ENCODE measurements at places on chromosomes 4 and X.
A peak's percentile ranks its signal among the peaks of the same experiment; 100 is the strongest.

DNA sequence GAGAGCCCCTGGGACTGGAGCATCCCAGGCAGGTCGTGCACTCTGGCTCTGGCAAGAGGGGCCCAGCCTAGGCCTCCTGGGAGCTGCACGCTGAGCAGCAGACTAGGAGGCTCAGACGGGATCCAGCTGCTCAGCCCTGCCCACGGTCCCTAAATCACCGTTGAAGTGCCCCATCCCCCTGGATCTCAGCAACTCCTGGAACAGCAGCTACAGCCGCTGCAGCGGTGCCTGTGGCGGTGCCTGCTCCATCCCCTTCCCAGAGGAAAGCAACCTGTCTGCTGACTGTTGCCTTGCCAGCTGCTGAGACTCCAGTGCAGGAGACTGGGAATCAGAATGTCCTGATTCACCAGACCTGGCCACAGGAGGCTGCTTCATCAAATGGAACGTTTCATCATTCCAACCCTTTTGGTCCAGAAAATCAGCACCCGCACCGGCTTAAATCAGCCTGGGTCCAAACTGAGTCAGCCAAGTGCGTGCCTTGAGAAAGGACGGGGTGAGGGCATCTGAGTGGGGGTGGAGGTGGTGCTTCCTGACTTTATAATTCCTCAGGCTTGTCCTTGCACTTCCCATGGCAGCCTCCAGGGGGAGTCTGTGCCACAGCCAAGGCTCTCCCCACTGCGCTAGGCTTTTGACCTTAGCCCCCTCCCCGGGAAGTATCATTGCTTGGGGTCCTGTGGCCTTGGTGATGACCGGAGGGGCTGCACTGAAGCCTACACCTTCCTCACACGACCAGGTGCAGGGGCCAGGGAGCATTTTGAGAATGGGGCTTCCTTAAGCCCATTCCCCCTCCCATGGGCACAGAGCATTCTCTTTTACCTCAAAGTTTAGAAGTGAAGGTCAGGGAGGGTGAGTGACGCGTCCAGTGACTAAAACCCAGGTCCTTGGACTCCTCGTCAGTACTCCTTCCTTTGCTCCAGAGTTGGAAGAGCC, 6.5 kb downstream of the ZNF185 start:
- no peaks in the 10 kb centered on the region for H3K36me3 ChIP-seq
- DNase-seq: no peak
- H3K27ac ChIP-seq: no peak overlapping the region
- peaks cover 3% of the 10 kb centered on the region for H3K4me1 ChIP-seq
- H3K4me3 ChIP-seq: no peak overlapping the region

GRCh38 chrX:72365126-72365525, 59.4 kb upstream of the CITED1 start:
- no peak for DNase-seq
- H3K27ac ChIP-seq: no peak overlapping the region
- H3K36me3 ChIP-seq: no peaks in the 10 kb centered on the region
- H3K27me3 ChIP-seq: no peaks in the 10 kb centered on the region
- H3K4me3 ChIP-seq: no peak overlapping the region
- no peaks in the 10 kb centered on the region for H3K4me1 ChIP-seq

GRCh38 chrX:23736030-23736429, 7.0 kb downstream of the ACOT9 start:
- no peak overlapping the region for H3K4me3 ChIP-seq
- no peak overlapping the region for H3K27ac ChIP-seq
- H3K27me3 ChIP-seq: no peaks in the 10 kb centered on the region

GRCh38 chr4:123327346-123327745, 69.2 kb upstream of the SPRY1 start:
- H3K4me1 ChIP-seq: no peaks in the 10 kb centered on the region
- H3K4me3 ChIP-seq: no peak overlapping the region
- H3K36me3 ChIP-seq: no peaks in the 10 kb centered on the region
- DNase-seq: no peak

GRCh38 chr4:7128234-7128633, 60.4 kb upstream of the GRPEL1 start:
- H3K27me3 ChIP-seq: no peaks in the 10 kb centered on the region
- no peak overlapping the region for H3K4me3 ChIP-seq
- DNase-seq: no peak
- no peaks in the 10 kb centered on the region for H3K36me3 ChIP-seq

DNA sequence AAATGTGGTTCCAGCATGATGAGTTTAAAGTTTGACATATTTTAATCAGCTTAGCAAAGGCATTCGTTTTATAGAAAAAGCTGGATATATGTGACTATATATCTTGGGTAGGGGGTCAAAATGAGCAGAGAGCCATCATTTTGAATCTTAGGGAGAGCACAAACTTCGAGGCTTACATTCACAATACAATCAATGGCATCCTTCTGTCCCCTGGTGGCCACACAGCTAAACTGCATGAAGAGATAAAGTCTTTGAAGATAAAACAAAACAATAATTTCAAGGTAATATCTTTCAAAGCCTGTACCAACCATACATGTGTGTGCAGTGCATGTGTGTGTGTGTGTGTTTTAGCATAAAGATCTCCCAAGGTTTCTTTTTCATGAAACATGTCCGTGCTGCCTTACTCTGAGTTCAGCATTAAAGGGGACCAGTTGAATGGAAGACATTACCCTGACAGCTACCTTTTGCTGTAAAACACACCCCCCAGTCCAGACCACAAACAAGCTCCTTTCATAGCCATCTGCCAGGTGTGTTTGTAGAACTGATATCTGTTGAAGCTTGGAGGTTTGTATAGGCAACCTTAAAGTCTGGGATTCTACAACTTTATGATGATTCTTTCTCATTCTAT, 22.0 kb downstream of the DYNLT3 start:
- H3K4me3 ChIP-seq: no peak overlapping the region
- no peaks in the 10 kb centered on the region for H3K36me3 ChIP-seq
- DNase-seq: no peak
- H3K27me3 ChIP-seq: no peaks in the 10 kb centered on the region
- H3K4me1 ChIP-seq: no peaks in the 10 kb centered on the region

DNA sequence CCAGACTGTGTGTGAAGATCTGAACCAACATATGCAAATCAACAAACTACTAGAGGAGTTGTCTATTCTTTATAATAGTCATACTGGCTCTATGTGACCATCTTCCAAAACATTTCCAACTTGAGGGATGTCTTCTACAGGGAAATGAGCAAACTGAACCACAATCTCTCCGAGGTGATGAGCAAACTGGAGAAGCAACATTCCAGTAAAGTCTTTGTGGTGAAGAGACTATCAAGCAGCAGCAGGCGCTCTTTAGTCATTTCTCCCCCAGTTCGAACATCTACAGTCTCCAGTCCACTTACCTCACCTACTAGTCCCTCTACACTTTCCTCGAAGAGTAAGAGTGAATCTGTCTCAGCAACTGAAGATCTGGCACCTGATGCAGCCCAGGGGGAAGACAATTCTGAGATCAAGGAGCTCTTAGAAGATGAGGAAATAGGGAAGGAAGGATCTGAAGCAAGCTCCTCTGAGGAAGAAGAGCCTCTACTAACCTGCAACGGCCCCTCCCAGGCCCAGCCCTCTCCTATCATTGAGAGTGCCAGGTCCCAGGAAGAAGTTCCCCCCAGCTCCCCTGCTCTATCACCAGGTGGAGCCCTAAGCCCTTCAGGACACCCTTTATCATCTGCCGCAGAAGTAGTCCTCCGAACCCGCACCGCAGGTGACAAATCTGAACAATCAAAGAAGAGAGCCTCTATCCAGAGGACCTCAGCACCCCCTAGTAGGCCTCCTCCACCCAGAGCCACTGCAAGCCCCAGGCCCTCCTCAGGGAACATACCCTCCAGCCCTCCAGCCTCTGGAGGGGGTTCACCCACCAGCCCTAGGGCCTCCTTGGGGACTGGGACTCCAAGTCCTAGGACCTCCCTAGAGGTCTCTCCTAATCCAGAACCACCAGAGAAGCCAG, 98.1 kb downstream of the HNRNPD start:
- no peak overlapping the region for H3K27ac ChIP-seq
- no peak overlapping the region for H3K4me3 ChIP-seq
- peaks cover 3% of the 10 kb centered on the region for H3K27me3 ChIP-seq
- no peak for DNase-seq

DNA sequence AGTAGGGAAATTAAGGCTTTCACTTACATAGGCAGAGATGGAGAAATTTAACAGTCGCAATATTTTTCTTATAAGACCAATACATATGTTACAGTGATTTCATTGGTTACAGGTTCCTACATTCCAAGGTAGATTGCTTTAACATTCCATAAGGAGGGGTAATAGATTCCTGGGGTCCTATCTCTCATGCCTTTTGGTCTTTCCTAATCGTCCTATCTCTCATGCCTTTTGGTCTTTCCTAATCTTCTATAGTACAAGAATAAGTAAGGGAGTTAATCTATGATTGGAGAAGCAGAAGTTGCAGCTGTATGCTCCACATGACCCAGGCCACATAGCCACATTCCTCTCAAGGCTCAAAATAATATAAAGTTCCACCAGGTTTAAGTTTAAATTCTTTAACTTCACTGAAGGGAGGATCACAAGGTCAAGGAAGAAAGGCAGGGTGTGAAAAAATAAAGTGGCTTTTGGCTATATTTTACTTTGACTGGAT, 285.0 kb upstream of the BOD1L1 start:
- no peaks in the 10 kb centered on the region for H3K36me3 ChIP-seq
- no peak overlapping the region for H3K27ac ChIP-seq
- no peak overlapping the region for H3K4me3 ChIP-seq
- no peaks in the 10 kb centered on the region for H3K27me3 ChIP-seq
- H3K4me1 ChIP-seq: no peaks in the 10 kb centered on the region
- no peak for DNase-seq

- no peaks in the 10 kb centered on the region for H3K27me3 ChIP-seq
- peaks cover 7% of the 10 kb centered on the region for H3K4me1 ChIP-seq
- no peak overlapping the region for H3K27ac ChIP-seq
- no peaks in the 10 kb centered on the region for H3K36me3 ChIP-seq
These were observed 25.5 kb downstream of the VEGFC start for GRCh38 chr4:176767183-176767582.

GRCh38 chr4:94979621-94980020, 221.9 kb downstream of the BMPR1B start:
- no peaks in the 10 kb centered on the region for H3K27me3 ChIP-seq
- no peak overlapping the region for H3K4me3 ChIP-seq
- no peak for DNase-seq
- H3K27ac ChIP-seq: no peak overlapping the region

DNA sequence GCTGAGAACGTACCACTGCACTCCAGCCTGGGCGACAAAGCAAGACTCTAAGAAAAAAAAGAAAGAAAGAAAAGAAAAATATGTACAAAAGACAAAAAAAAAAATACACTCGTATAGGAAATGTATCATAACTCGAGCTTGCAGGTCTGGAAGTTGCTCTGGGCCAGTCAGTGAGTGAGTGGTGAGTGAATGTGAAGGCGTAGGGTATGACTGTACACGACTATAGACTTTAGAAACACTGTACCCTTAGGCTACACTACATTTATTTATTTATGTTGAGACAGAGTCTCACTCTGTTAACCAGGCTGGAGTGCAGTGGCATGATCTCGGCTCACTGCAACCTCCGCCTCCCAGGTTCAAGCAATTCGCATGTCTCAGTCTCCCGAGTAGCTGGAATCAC, 29.4 kb downstream of the EVC2 start:
- no peak overlapping the region for H3K4me3 ChIP-seq
- no peaks in the 10 kb centered on the region for H3K36me3 ChIP-seq
- H3K27me3 ChIP-seq: no peaks in the 10 kb centered on the region
- DNase-seq: no peak
- no peaks in the 10 kb centered on the region for H3K4me1 ChIP-seq

DNA sequence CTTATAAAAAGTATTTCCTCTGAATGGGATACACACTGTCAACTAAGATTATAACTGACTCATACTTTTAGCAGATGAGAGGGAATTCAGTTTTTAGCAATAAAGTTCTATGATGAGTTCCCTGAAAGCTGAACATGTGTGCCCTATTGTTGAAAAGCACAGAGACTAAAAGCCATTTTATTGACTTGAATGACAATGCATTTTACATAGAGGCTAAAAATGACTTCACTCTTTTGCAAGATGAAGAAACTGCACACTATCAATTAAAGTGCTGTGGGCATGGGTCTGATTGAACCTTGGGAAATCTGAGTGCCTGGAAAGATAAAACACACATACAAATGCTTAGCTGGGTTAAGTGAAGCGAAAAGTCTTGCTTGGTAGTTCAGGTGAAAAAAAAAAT, 633.4 kb downstream of the PDHA2 start:
- DNase-seq: no peak
- no peaks in the 10 kb centered on the region for H3K4me1 ChIP-seq
- no peak overlapping the region for H3K4me3 ChIP-seq
- H3K36me3 ChIP-seq: no peaks in the 10 kb centered on the region
- H3K27me3 ChIP-seq: no peaks in the 10 kb centered on the region

- no peak for DNase-seq
- H3K4me1 ChIP-seq: no peaks in the 10 kb centered on the region
- no peak overlapping the region for H3K4me3 ChIP-seq
- H3K27me3 ChIP-seq: no peaks in the 10 kb centered on the region
- H3K27ac ChIP-seq: no peak overlapping the region
These were observed 112.9 kb downstream of the ARHGAP10 start for GRCh38 chr4:147844781-147845180.

- H3K4me1 ChIP-seq: no peaks in the 10 kb centered on the region
- no peaks in the 10 kb centered on the region for H3K36me3 ChIP-seq
- no peaks in the 10 kb centered on the region for H3K27me3 ChIP-seq
These were observed 945.5 kb upstream of the AGA start for GRCh38 chr4:178387756-178388155.

DNA sequence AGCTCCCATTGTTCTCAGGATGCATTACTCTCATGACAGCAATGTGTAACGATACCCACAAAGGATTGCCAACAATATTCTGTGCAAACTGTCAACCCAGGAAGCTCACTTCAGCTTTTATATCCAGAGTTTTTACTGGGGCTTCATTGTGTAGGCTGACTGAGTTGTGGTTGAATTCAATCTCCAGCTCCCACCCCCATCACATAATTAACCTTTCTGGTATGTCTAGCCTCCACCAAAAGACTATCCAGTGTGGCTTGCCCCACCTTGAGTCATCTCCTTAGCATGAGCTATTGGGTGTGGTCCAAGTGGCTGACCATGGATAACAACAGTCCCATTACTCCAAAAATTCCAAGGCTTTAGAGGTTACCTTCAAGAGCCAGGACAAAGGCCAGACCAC, 17.7 kb upstream of the TAB3 start:
- no peak overlapping the region for H3K27ac ChIP-seq
- no peaks in the 10 kb centered on the region for H3K4me1 ChIP-seq
- no peaks in the 10 kb centered on the region for H3K36me3 ChIP-seq
- DNase-seq: no peak

GRCh38 chr4:88219099-88219498, 60.7 kb upstream of the ABCG2 start:
- H3K27ac ChIP-seq: no peak overlapping the region
- no peaks in the 10 kb centered on the region for H3K27me3 ChIP-seq
- H3K4me3 ChIP-seq: no peak overlapping the region
- no peaks in the 10 kb centered on the region for H3K4me1 ChIP-seq
- H3K36me3 ChIP-seq: no peaks in the 10 kb centered on the region
- peak; percentile 28 for DNase-seq

- DNase-seq: no peak
- H3K27me3 ChIP-seq: no peaks in the 10 kb centered on the region
- no peak overlapping the region for H3K27ac ChIP-seq
- H3K36me3 ChIP-seq: no peaks in the 10 kb centered on the region
These were observed 140.3 kb downstream of the PJA1 start for GRCh38 chrX:69024931-69025330.
